ENCODE measurements at places on chromosomes 5 and 9.

GRCh38 chr9:109138421-109138820, 18.7 kb upstream of the TMEM245 start:
- no peak for DNase-seq

GRCh38 chr5:9608093-9608492, 22.1 kb downstream of the TAS2R1 start:
- no peak for DNase-seq

DNA sequence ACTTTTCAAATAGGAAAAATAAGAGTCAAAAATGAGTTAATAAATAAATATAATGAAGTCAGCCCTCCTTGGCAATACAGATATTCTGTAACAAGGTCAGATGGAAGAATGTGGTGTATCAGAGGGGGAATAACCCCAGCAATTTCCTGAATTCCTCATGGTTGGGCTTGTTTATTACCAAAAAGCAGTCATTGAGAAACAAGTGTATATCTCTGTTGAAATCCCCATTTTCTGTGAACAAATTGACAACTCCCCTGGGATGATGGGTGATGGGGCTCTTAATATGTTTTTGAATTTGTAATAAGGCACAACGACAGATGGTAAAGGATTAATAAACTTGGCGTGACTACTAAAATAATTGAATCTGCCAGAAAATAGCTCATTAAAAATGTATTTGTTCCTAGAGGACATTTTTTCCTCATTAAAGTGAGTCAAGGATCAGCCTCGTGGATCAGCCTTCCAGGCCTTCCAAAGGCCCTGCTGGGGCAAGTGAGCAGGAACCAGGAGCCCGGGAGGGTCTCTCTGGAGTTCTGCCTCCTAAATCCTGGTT, 34.2 kb downstream of the THBS4 start:
- peak; percentile 4 for DNase-seq

DNA sequence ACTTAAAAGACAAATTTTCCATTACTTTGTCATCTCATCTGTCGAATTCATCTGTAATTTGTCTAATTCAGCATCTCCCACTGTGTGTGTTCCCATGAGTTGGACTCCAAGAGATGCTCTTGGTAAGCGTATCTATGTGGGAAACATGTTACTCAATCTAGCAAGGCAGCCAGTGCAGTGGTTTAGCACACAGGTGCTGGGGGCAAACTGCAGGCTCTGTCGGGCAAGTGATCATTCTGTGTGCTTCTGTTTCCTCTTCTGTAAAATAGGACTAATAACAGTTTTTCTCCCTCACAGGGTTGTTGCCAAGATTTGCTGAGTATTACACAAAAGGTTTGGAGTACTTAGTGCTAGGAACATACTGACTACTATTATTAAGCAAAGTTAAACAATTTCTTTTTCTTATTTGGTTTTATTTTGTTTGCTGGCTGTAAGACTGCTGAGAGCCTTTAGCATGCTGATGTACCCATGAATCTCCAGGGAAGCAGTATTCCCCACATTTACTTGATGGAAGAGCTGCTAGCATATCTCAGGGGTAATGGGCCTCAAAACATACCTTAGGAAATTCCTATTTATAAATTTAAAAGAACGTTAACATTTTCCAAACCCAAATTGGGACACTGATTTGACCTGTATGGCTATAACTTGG, 709 bp upstream of the GAPT start:
- DNase-seq = no peak

GRCh38 chr5:79183617-79184016, 52.3 kb upstream of the JMY start:
- no peak for DNase-seq

GRCh38 chr5:136194576-136194975, 1.6 kb upstream of the SMIM32 start:
- no peak for DNase-seq

DNA sequence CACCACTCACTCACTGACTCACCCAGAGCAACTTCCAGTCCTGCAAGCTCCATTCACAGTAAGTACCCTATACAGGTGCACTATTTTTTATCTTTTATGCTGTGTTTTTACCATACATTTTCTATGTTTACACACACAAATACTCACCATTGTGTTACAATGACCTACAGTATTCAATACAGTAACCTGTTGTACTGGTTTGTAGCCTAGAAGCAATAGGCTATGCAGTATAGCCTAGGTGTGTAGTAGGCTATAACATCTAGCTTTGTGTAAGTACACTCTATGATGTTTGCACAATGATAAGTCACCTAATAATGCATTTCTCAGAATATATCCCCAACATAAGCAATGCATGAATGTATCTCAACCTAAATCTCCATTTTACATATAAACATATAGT, 541.1 kb downstream of the NR2F1-AS1 start:
- DNase-seq = no peak

GRCh38 chr9:2872250-2872930, 28.5 kb upstream of the PUM3 start:
- peak; percentile 47 for DNase-seq

- DNase-seq = no peak
Measured at GRCh38 chr5:77326986-77327734, 116.7 kb downstream of the PDE8B start.

DNA sequence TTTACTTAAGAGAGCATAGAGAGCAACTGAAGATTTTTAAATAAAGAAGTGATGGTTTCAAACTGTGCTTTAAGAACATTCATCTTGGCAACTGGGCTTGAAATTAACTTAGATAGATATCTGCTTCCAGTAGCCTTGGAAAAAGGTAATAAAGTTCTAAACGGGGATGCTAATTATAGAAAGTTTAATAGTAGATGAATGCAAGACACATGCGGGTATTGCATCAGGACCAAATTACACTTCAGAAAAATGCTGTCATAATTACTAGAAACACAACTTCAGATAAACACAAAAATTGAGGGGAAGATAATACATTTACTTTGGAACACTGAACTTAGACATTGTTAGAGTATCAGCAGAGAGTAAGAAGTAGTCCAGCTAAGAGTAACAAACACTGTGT, 227.7 kb upstream of the SNX2 start:
- no peak for DNase-seq

GRCh38 chr9:134024828-134025605, at the start of gene BRD3OS:
TSS of gene BRD3OS (plus strand) at chr9:134025481. CDS start at chr9:134026748, 1,267 bp downstream.
- DNase-seq = peak; percentile 100

DNA sequence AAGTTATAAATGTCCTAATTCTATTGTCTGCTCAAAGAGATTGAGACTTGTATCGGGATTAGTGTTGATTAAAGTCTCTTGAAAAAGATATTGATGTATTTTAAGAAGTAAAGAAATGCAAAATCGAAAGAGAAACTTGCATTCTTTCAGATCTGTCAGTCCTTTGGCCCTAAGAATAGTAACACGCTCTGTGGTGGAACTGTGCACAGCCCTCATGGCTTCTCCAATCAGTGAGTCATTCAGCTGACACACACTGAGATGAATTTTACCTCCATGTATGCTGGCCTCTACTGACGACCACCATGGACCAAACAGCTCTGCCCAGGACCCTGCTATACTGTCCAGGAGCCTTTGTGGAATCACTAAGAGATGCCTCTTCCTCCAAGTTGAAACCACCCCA, 232.4 kb downstream of the ESM1 start:
- DNase-seq = peak; percentile 56

- DNase-seq = no peak
Measured at GRCh38 chr9:83992901-83993300, 12.3 kb downstream of the RMI1 start.

- peak; percentile 79 for DNase-seq
Measured at GRCh38 chr9:87516222-87516925, 18.7 kb downstream of the DAPK1 start.

DNA sequence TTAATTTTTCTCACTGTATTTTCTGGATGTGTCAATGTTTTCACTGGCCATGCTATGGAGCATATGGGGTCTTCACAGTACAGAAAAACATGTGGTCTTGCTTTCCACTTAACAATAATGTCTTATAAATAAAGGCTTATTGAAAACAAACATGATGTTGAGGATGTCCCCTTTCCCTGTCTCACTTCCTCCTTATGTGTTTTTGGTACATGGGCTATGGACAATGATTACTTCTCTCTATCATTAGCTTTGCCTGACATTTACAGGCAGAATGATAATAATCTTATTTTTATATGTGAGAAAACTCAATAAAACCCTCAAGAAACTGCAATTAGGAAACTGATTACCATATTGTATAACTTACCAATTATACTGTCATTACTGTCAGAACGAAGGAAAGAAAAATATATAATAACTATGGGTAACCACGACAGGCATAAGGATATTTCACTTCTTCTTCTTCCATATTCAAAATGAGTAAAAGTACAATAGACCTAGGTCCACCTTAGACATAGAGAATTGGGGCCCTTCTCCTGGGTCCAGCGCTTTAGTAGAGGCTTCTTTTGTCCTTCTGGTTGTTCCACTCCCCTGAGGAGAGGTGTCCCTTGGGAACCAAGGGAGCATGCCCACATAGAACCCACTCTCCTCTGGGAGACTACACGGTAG, 375.0 kb downstream of the MAN2A1 start:
- DNase-seq = no peak

DNA sequence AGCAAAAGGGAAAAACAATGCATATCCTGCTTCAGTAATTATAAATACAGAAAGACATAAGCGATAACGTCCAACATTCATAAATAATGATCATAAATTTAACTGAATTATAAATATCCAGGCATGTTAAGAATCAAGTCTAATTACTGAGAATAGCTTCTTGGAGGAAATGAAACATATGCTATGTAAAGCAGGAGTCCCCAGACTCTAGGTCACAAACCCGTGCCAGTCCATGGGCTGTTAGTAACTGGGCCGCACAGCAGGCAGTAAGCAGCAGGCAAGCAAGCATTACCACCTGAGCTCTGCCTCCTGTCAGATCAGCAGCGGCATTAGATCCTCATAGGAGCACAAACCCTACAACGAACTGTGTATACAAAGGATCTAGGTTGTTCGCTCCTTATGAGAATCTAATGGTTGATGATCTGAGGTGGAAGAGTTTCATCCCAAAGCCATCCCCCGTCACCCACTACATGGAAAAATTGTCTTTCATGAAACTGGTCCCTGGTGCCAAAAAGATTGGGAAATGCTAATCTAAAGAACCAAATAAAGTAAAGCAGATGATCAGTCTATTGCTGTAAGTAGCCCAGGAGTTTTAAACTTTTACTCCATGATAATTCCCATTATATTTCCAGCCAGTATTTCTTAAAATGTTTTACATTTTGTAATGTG, 50.4 kb downstream of the CERT1 start:
- DNase-seq = peak; percentile 16

GRCh38 chr5:72630081-72630480, 122.9 kb upstream of the ZNF366 start:
- DNase-seq = no peak

Data from fibroblast of pulmonary artery (primary cell).